ENCODE measurements at places on chromosomes 1 and 21.

DNA sequence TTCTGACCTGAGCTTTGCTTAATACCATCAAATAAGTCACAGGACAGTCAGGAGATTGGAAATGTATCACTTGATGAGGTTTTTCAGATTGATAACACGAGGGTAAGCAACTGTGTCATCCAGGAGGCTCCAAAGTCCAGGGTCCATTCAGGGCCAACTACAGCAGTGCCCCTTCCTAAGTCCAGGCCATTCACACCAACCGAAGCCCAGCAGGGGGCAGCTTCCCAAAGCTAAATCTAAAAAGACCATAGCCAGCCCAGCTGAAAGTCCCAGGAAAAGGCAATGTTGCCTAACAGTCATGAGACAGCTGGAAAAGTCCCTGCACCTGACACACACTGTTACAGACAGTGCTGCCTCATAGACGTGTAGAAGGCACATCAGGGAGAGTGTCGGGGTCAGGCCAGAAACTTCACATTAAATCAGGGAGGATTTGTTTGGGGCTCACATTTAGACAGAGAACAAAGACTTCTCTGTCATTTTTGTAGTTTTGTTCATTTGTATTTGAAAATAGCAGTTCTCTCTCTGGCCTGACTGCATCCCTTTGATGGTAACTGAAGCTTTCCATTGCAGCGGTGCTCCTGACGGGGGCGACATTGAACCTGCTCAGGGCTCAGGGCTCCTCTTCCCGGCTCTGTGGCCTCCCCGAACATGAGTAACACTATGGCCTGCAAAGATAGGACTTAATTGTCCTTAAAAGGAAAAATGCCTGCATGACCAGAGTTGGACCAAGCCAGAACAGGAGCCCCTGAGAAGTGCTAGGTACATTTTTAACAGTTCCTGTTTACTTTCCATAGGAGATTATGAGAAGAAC lies 200.4 kb downstream of the NRIP1 start:
- DNase-seq, result peak; percentile 49

DNA sequence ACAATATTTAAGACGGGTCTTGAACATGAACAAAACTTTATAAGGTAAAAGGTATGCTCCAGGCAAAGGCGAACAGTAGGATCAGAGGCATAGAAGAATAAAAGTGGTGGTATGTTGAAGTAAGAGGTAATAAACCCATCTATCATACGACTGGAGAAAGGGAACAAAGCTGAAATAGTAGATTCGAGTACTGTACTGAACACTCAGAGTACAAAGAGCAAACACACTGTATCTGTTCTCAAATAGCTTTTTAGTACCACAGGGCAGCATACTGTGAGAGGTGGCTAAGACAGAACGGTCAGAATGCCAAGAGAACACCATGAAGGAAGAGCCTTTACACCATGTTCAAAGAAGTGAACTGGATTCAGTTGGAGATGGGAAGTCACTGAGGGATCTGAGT lies 83.2 kb downstream of the EPS15 start:
- no peak for DNase-seq

DNA sequence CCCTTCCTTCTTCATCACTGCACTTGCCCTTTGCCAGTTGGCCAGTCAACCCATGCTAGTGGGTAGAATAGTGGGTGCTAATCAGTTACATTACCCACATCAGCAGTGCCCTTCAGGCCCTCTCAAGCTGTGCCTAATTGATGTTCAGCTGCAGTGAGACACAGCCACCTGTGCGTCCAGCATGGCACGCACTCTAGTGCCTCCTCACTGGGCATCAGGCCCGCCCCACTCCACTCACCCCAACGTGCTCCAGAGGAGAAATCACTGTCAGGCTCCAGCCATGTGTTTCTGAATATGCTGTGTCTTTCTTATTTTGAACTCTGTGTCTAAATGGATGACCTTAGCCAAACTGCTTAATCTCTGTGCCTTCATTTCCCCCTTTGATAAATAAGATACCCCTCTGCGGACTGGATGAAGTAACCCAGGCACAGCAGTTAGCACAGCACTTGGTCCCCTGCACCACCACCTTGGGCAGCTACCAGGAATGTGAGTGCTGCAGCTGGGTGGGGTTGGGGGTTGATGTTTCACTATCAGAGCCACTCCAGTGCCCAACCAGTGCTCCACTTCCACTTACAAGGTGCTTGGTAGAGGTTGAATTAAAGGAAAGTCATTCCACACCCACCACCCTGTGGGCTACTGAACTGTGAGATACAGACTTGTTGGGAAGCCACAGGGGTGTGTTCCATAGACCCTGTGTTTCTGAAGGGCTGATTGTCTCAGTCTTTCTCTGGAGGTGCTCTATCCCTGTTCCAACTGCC lies 8.9 kb upstream of the ADORA3 start:
- no peak for DNase-seq

- no peak for DNase-seq
Observed at GRCh38 chr1:160400646-160401486, 502 bp downstream of the VANGL2 start.

- DNase-seq, result peak; percentile 28
Observed at GRCh38 chr1:20233394-20233793, 47.1 kb upstream of the PLA2G2C start.

DNA sequence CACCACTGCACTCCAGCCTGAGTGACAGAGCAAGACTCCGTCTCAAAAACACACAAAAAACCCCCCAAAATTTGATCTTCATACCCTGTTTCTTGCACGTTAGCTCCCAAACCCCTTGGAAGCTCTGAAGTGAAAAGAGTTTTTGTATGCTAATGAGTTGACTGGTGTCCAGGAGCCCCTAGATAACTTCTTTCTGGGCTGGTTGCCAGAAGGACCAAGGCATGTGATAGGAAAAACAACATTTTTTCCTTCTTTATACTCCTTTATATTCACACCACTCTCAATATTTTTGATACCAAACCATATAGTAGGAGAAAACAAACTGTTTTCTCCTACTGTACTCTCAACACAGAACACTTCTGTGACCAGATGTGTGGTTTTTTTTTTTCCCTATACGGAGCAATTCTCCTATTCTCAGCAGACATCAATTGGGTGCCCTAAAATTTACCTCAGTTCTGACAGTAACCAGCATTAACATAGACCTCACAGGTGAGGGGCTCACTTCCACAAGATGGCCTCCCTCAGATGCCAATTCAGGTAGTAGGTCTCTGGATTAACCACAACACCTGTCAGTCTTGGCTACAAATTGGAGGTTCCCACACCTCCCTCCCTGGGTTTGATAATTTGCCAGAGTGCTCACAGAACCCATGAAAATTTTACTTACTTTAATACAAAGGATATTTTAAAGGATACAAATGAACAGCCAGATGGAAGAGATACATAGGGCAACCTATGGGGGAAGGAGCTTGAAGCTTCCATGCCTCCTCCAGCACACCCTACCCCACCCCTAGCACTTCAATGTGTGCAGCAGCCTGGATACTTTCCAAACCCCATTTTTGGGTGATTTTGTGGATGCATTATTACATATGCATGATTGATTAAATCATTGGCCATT lies 25.6 kb downstream of the ZYG11B start:
- DNase-seq, result no peak

DNA sequence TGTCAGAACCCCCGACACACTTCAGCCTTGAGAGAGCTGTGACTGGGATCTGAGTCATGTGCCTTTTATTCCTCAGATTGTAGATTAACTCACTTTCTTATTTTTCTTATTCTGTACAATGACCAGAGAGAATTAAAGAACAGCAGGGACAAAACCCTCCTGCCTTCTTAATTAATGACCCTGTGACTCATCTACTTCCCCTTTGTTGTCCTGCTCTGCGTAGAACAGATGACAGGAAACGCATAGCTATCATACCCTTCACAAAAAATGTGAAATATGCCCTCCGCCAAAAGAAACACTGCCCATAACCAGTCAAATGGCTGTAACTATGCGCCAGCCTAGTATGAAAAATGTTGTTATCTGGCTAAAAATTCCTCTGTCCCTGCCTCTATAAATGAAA lies 9.1 kb upstream of the PADI2 start:
- DNase-seq, result peak; percentile 93

GRCh38 chr1:173415490-173415889 lies 61.6 kb upstream of the PRDX6 start:
- DNase-seq, result no peak

DNA sequence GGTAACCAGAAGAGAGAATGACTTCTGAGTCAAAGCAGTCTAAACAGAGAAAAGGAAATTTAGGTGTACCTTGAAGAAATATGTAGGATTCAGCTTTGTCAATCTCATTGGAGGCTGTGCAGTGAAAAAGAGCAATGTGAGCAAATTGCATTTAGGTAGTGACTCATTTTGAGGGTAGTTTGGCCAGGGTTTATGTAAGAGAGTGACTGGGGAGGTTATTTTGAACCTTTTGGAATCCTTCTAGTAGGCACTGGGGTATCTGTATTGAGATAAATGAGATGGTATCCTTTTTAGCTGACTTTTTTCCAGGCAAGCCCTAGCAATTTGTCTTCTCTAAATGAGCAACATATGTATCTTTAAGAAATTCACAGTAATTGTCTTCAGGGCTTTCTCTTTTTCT lies 95.9 kb downstream of the DISP1 start:
- DNase-seq, result no peak

- peak; percentile 48 for DNase-seq
Observed at GRCh38 chr21:21851657-21852056, 853.4 kb downstream of the NCAM2 start.

DNA sequence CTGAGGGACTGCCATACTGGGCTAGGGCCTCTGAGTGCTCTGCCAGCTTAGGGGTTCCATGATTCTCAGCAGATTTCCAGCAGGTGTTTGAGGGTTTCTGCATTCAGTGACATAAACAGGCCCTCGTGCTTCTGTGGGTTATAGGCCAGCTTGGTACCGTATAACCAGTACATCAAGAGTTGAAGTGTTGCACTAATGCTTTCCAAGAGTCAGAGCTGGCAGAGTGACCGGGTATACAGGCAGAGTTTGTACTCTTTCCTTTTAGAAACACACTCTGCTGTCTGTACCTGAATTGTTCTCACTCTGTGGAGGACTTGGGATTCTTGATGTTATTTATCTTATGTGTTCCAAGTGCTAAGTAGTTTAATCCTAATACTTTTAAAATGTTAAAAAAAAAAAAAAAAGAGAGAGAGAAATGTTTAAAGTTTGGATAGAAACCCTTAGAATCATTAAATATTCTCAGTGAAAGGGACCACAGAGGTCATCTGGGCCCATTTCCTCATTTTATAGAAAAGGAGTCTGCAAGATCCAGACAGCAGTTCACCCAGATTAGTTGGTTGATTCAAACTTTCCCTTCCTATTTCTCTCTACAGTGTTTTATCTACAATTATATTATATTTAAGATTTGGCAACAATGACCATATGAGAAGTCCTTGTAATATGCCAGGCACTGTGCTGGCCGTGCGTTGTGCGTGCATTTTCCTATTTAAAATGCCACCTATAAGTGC lies 325.8 kb downstream of the KIF26B start:
- no peak for DNase-seq

GRCh38 chr1:46005594-46005993 lies 126.8 kb downstream of the PIK3R3 start:
- DNase-seq, result no peak

- peak; percentile 97 for DNase-seq
Observed at GRCh38 chr1:236129306-236129705, 13.0 kb upstream of the GPR137B start.

- no peak for DNase-seq
Observed at GRCh38 chr1:156468693-156469345, 31.8 kb downstream of the MEF2D start.

GRCh38 chr1:19240673-19241538 lies 10.4 kb downstream of the EMC1 start:
- peak; percentile 88 for DNase-seq

DNA sequence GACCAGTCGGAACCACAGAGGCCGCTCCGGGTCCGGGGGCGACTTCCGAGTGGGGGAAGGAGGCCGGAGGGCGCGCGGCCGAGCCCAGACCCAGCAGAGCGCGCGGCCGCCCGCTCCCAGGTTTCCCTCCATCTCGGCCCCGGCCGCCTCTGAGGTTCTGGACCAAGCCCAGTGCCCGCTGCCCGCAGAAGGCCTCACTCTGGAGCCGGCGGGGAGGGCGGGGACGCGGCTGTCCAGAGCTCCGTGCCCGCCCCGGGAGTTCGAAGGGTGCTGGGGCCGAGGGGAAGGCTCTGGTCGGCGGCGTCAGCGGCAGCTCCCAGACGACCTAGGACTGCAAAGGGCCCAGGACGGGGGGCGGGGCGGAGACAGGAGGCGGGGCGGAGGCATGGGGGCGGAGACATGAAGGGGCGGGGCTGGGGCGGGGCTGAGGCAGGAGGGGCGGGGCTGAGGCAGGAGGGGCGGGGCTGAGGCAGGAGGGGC lies 48.0 kb upstream of the SLC19A1 start:
- peak; percentile 27 for DNase-seq

- DNase-seq, result no peak
Observed at GRCh38 chr1:25137106-25137505, 95.2 kb downstream of the SYF2 start.

DNA sequence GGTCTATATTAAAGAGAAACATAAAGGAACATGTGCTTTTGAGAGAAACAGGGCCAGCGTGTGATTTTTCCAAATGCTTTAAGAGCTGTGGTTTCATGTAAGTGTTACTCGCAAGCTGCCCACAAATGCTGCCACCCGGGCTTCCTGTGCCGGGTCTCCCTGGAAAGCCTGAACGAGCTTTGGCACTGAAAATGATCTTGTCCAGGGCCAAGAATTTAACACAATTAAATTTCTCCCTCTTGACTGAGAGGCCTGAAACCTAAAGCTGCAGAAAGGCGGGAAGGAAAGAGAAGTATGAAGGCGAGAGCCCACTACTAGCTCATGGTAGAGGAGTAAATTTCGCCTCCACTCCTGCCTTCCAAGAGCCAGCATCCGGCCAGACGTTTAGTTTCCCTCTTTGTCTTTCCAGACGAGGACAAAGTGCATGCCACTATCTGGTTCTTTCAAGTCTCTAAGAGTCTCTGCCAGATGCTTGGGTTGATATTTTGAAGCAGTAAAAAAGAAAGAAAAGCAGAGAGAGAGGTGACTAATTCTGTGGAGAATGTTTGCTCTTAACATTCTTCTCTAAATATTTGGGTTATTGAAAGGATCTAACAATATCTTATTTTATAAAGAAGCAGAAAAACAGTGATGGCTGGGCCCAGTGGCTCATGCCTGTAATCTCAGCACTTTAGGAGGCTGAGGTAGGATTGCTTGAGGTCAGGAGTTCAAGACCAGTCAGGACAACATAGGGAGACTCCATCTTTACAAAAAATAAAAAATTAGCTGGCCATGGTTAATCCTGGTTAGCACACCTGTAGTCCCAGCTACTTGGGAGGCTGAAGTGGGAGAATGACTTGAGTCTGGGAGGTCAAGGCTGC lies 100.0 kb upstream of the HNRNPU start:
- peak; percentile 21 for DNase-seq

GRCh38 chr1:91121366-91121765 lies 99.5 kb upstream of the ZNF644 start:
- no peak for DNase-seq

Data from COLO829 (cell line).